ENCODE measurements at places on chromosomes 6 and 20. TPM values are rescaled to one million over a fixed set of nuclear protein-coding genes. Genes with fewer than 3 reads are reported as not detected.

PEX7 gene
- polyA plus RNA-seq, result 15.0 TPM

TEAD3 gene
- 25.2 TPM for polyA plus RNA-seq

BMP6 gene
- polyA plus RNA-seq, result 0.64 TPM

PTCHD4 gene
- polyA plus RNA-seq, result 0.03 TPM

TINAG gene
- 19.8 TPM for polyA plus RNA-seq

TRAPPC3L gene
- not detected for polyA plus RNA-seq

CFB gene
- 9.5 TPM for polyA plus RNA-seq

ECT2L gene
- not detected for polyA plus RNA-seq

ASIP gene
- polyA plus RNA-seq, result 0.38 TPM

TSPO2 gene
- polyA plus RNA-seq, result not detected

CCN6 gene
- not detected for polyA plus RNA-seq

PACSIN1 gene
- not detected for polyA plus RNA-seq

OLIG3 gene
- not detected for polyA plus RNA-seq

GPR31 gene
- polyA plus RNA-seq, result not detected

OR2H1 gene
- not detected for polyA plus RNA-seq

MOG gene
- 0.22 TPM for polyA plus RNA-seq

CPXM1 gene
- 1.2 TPM for polyA plus RNA-seq

COL21A1 gene
- not detected for polyA plus RNA-seq

OPRL1 gene
- polyA plus RNA-seq, result not detected

CCR6 gene
- polyA plus RNA-seq, result 7.7 TPM

BTNL2 gene
- polyA plus RNA-seq, result not detected

C20orf144 gene
- polyA plus RNA-seq, result not detected

MYLK2 gene
- not detected for polyA plus RNA-seq

TDRD6 gene
- not detected for polyA plus RNA-seq

ANGPT4 gene
- polyA plus RNA-seq, result not detected

PACRG gene
- polyA plus RNA-seq, result not detected

FOXA2 gene
- polyA plus RNA-seq, result 9.6 TPM

BHLHE23 gene
- not detected for polyA plus RNA-seq

RBM24 gene
- 1.3 TPM for polyA plus RNA-seq
